Astrocyte of the hippocampus (primary cell): ENCODE measurements at places on chromosomes 5 and 9.

GRCh38 chr5:181189363-181189961 is 15.5 kb downstream of the TRIM7 start:
- peak; percentile 59 for DNase-seq

DNA sequence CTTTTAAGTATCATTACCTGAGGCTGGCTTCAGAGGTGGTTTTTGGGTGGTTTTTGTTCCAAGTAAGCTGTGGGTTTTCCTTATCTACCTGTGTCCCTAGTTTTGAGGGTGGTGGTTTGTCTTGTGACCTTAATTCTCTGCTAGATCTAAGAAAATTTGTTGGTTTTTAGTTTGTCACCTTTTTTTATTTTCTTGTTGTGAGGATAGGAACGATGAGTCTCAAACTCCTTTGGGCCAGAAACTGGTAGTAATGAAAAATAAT is 73.3 kb downstream of the KCNN2 start:
- no peak for DNase-seq

DNA sequence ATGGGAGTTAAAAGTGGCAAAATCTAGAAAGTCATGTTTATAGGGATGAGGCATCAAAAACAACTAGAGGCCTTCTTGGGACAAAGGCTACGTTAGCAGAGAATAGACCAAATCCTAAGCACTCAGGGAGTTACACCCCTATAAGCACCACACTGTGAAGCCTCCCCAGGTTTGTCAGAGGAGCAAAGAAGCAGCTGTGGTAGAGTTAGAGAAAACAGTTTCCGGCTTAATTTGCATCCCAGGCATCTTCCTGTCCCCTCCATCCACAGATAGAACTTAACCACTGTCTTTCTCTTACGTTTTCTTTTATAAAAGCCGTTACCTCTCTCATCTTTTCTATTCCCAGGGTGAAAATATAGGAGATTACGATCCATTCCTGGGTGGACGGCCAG is 188.6 kb upstream of the KLF9 start:
- DNase-seq, result no peak

GRCh38 chr9:108766626-108767161 is 89.1 kb downstream of the ACTL7B start:
- no peak for DNase-seq

- peak; percentile 55 for DNase-seq
Observed at GRCh38 chr9:33165263-33166151, 1.6 kb downstream of the B4GALT1 start.

DNA sequence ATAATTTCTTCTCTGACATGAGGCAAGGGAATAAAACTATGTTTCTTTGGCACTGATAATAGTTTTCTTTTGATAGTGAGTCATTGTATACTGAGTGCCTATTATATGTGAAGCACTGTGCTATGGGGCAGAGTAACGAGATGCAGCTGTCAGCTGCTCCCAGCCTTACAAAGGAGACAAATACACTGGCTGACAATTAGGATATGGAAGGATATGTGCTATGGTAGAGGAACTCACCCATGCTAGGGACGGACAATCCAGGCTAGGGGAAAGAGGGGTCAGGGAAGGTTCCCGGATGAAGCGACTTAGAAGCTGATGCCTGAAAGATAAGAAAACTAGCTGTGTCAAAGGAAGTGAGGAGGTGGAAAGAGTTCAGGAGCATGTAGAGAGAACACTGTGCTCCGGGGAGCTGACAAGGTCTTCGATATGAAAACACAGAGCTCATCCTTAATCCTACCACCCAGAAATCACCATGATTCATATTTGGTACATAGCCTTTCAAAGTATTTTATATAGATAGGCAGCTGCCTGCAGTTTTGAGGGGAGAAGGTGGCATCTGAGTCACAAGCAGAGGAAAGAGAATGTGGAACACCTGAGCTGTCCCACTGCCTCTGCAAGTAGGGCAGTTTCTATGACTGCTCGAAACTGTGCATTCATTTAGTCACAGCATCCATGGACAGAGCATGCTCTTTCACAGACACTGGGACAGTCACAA is 12.1 kb downstream of the BSPRY start:
- peak; percentile 18 for DNase-seq

DNA sequence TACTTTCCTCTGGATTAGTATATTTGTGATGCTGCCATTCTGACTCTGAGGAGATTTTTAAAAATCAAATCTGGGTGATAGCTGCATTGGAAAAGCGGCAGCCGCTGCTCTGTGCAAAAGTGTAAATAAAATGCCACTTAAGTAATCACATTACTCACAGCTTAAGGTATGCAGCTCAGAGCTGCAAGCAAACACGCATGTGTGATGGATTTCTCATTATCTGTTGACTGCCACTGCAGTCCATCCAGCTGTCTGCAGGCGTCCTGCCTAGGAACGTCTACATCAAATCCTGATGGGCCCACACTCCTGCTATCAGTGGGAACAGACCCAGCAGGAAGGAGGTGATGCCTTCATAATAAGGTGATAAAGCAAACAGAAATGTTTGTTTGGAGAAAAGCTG is 216.9 kb downstream of the SPOCK1 start:
- DNase-seq, result peak; percentile 58

GRCh38 chr5:172766287-172767108 is 4.5 kb downstream of the DUSP1 start:
- peak; percentile 91 for DNase-seq

- DNase-seq, result no peak
Observed at GRCh38 chr5:159995907-159996306, 13.0 kb upstream of the TTC1 start.

DNA sequence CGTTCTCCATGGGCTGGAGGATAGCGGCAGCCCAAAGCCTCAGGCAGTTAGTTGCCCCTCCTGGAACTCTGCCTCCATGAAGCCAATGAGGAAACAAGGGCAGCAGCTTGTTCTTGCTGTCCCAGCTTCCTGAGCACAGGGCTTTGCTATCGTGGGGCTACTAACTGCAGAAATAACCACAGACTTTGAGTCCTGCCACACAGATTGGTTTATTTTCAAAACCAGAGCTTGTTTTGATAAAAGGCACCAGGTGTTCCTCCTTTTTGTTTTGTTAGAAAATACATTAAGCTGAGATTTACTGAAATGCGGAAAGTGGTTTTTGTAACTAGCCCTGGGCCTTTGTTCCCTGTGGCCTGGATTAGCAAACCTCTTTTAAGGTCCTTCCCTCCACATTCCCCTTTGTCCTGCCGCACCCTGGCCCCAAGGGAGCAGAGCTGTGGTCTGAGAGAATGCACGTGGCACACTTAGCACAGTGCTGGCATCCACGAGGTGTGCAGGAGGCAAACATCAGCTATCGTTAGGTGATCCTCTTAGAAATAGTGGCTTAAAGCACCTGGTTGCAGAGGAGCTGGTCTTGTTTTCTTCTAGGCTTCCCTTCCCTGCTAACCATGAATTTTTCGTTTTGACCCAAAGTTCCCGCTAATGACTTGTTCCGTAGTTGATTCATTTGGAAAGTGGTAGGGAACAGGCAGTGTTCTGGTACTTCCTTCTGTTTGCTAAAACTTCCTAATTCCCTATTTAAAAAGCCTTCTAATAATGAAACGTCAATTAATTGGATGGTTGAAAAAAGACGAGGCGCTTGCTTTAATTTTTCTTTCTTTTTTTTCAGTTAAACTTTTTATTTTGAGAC is 21.5 kb downstream of the MVB12B start:
- DNase-seq, result peak; percentile 66

DNA sequence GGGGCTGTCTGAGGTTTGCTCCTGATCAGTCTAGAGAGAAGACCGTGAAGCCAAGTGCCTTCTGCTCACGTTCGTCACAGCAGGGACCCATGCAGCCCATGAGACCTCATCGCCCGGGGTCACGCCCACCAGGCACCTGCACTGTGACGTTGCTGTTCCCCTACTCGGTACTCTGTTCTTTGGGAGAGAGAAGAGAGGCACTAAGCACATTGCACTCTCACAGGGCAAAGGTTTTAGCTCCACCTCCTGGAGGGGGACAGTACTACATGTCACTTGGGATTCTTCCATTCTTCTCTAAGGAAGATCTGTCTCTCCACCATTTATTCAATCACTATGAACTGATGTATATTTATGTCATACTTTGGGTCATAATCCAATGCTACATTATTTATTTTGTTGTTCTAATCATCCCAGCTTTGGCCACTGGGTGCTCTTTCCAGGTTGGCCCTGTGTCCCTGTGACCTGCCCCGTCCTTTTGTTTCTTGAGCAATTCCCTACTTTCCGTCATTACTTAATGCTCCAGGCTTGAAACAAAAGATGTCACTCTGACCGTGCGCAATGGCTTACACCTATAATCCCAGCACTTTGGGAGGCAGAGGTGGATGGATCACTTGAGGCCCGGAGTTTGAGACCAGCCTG is 31.4 kb upstream of the BRD3 start:
- peak; percentile 16 for DNase-seq

DNA sequence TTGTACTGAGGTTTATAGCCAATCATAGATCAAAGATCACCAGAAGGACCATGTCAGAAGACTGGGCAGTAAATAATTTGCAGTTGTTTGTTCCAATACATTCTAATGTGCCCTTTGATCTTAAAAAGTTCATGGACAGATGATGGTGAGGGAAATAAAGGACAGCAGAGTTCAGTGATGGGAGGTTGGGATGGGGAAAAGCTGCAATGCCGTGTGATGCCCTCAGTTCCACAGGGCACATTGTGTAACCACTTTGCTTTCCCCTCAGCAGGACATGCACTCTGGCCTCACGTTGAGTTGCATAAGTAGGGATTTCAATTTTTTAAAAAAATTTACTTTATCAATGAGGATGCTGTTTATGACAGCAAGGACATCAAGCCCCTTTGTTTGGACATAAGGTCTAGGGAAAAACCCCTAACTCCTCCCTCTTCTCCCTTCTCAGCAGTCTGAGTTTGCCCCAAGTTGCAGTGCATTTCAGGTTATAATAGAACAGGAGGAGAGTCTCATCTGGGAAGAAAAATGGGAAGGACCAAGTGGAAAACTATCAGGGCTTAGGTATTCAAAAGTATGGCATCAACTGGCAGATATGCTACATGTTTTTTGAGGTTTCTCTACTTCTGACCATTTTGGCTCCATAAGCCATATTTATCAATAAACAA is 83.1 kb upstream of the TMED7 start:
- no peak for DNase-seq

DNA sequence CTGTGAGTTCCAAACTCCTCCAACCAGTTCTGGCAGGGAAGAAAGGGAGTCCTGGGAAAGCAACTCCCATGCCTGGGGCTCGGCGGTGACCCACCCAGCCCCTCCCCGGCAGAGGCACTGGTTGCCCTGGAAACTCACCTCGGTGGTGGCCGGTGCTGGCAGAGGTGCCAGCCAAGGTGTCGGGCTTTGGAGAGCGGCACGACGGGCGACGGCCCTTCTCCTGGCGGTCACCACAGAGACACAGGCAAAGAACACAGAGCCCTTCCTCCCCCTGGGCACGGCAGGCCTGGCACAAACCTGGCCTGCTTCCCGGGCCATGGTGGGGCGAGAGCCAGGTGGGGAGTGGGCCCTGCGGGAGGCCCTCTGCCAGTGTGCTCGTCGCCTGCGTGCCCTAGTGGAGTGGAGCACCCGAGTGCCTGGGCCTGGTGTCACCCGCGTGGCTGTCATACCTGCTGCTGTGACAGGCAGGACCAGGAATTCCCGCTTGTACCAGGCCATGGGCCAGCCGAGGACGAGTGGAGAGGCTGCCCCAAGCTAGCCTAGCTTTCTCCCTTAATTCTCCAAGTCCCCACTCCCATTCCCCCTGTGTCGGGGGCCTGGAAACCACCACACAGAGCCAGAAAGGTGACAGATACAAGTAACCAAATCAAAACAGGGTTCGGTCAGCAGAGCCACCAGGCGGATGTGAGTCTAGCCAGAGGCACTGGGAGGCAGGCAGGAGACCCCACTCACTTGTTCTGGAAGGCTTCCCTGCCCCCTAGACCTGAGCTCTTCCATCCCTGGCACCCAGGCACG is 8.2 kb upstream of the RALGDS start:
- DNase-seq, result no peak

- DNase-seq, result no peak
Observed at GRCh38 chr9:82677086-82677485, 385.9 kb downstream of the RASEF start.

- DNase-seq, result peak; percentile 91
Observed at GRCh38 chr9:35071814-35072460, 488 bp downstream of the VCP start.

GRCh38 chr5:180367991-180368390 is 14.9 kb upstream of the GFPT2 start:
- no peak for DNase-seq

DNA sequence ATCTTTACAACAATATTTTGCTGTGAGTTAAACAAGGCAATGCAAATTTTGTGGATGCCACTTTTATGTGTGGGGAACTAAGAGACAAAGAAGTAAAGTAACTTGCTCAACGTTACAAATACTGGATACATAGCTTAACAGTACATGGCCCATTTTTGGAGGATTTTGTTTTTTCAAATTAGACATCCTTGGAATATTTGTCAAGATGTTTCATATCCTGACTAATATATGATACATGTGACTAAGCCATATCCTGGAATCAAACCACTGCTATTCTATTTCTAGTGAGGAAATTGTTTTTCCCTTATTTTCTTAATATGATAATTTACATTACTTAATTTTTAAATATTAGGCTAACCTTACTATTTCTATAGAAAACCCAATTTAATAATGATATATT is 529.8 kb downstream of the DMRTA1 start:
- no peak for DNase-seq

GRCh38 chr5:2914981-2915484 is 163.6 kb upstream of the IRX2 start:
- DNase-seq, result no peak

GRCh38 chr9:121284733-121285451 is 16.9 kb downstream of the GSN start:
- DNase-seq, result no peak

GRCh38 chr5:169243651-169244422 is 57.1 kb downstream of the SLIT3 start:
- DNase-seq, result no peak

GRCh38 chr5:56314529-56314928 is 81.4 kb upstream of the ANKRD55 start:
- DNase-seq, result no peak

- no peak for DNase-seq
Observed at GRCh38 chr5:108059334-108059733, 322.6 kb downstream of the FBXL17 start.

DNA sequence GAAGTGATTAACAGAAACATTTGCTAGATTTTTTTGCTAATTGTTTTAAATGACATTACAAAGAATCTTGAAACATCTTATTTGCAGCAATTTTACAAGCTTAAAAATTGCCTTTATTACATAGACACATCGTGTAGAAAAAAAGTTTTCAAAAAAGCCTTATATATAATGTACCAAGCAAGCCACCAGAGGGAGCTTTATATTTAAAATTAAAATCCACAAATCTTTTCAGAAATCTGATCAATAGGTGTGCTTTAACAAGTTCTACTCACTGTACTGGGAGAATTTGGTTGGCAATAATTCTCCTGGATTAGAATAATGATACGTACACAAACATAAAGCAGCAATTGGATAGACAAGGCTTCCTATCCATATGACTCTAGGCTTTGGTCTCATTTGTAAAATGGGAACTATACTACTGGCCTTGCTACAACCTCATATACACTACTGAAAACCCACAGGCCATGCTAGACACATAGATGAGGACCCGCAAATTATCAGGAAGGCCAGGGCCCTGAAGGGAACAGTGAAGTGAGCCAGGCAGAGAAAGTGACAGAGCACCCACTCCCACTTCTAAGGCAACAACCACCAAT is 4.8 kb downstream of the PSMB7 start:
- no peak for DNase-seq

GRCh38 chr5:36948041-36948440 is 71.5 kb downstream of the NIPBL start:
- DNase-seq, result peak; percentile 58

- peak; percentile 89 for DNase-seq
Observed at GRCh38 chr9:36276781-36277181, 18.5 kb upstream of the GNE start.

- peak; percentile 63 for DNase-seq
Observed at GRCh38 chr9:37676411-37676830, 25.7 kb downstream of the FRMPD1 start.
